Suppressor macrophage (primary cell): ENCODE measurements at places on chromosomes 2 and 18.

DNA sequence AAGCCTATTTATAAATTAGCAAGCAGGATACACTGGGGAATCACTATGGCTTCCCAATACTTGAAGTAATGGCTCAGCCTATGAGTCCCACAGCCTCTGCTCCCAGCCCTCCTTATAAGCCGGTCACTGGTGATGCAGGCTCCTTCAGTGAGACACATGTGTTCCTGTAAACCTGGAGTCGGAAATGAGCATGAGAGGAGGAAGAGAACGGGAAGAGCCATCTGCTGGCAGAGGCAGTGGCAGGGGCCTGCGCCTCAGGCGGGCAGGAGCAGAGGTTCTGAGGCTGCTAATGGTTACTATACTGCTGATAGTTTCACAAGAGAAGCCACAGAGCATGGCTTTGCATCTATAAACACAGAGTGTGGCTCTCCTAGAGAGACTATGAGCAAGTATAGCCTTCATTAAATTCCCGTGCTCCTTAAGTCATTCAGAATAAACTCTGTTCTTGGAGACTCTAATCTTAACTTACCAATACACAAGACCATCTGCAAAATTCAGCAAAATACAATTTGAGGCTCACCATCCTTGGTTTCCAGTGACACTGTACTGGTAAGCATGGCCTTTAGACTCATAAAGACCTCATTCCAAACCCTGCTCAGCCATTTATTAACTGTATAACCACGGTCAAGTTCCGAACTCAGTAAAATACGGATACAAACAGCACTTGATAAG is 63.3 kb downstream of the FBXO15 start:
- no peak for DNase-seq

GRCh38 chr2:13758412-13758811 is 874.1 kb upstream of the LRATD1 start:
- no peak for DNase-seq

DNA sequence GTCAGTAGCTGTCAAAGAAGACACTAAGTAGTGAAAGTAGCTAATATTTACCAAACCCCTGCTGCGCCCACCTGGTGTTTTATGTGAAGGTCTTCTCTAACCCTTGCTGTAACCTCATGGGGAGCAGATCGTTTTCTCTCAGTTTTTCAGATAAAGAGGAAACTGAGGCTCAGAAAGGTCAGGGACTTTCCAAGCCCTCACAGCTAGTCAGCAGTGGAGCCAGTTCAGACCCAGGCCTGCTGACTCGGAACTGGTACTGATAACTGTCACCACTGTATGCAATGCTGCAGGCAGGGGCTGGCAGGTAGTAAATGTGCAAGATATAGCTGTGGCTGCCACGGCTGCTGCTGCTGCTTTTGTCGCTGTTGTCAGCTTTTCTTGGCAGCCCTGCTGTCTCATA is 69.1 kb downstream of the LRRFIP1 start:
- peak; percentile 37 for DNase-seq

GRCh38 chr2:229686122-229686919 is 28.0 kb downstream of the DNER start:
- no peak for DNase-seq

GRCh38 chr2:10255189-10256030 is 47.3 kb upstream of the HPCAL1 start:
- no peak for DNase-seq

GRCh38 chr2:169415233-169415748 is 53.0 kb upstream of the LRP2 start:
- peak; percentile 12 for DNase-seq

DNA sequence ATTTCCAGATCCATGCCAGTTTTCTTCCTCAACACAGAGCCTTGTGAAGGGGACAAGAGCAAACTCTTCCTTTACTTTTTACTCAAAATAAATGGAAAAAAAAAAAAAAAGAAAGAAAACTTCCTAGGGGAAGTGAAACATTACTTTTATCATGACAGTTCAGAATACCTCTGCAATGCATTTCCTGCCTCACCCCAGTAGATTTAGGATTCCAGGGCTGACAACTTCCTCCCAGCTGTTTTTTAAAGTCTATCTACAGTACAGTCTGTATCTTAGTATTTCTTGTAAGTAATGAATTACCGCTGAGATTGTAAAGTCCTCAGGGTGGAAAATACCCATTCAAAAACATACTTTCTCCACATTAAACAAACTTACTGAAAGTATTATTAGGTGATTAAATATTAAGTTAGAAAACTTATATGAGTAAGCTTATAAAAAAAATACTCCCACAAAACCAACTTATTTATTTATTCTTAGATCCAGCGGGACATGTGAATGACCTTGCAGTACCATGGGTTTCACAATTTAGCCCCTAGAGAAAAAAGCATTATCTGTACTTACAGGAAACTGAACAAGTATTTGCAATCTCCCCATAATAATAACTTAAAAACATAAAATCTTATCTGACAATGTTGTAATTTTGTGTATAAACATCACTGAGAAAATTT is 117.7 kb downstream of the RBMS1 start:
- DNase-seq: peak; percentile 67

GRCh38 chr2:228446734-228447133 is 265.2 kb upstream of the SPHKAP start:
- no peak for DNase-seq
